ENCODE measurements at places on chromosomes 3 and 15. TPM values are rescaled to one million over a fixed set of nuclear protein-coding genes. Genes with fewer than 3 reads are reported as not detected.
A peak's percentile ranks its signal among the peaks of the same experiment; 100 is the strongest.

- no peak for DNase-seq
- no peaks in the 10 kb centered on the region for H3K27me3 ChIP-seq
- no peak overlapping the region for H3K27ac ChIP-seq
- no peak overlapping the region for H3K4me3 ChIP-seq
These were observed 51.1 kb downstream of the MAP2K5 start for GRCh38 chr15:67593562-67593961.

DNA sequence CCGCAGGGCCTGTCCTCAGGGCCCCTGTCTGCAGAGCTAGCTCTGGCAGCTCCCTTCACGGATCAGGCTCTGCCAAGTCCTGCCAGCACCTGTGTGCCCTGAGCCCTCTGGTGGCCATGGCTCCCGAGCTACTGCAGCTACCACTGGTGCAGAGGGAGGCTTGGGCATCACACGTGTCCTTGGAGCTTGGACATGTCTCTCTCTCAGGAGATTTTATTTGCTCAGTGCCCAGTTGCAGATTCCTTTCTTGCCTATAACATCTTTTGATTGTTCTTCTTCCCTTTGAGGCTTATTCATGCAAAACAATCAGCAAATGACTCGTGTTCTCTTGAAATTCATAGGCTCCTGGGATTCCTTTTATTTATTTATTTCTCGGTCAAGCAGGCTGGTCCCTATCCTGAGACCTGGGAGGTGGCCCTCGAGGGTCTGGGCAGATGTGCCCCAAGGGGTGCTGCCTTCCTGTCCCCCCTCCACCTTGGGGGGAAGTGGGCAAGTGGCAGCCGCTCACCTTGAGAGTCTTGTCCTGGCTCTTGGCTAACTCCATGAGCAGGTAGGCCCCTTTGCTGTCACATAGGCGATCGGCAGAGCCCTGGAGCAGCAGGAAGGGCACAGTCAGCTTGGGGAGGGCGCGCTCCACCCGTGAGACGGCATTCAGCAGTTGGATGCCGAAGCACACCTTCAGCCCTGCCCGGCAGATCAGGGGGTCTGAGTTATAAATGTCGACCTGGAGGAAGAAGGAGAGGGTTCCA, 21.9 kb downstream of the ABTB1 start:
- peaks cover 59% of the 10 kb centered on the region for H3K4me1 ChIP-seq
- no peak overlapping the region for H3K4me3 ChIP-seq
- peaks cover 2% of the 10 kb centered on the region for H3K27me3 ChIP-seq
- H3K27ac ChIP-seq: no peak overlapping the region

DNA sequence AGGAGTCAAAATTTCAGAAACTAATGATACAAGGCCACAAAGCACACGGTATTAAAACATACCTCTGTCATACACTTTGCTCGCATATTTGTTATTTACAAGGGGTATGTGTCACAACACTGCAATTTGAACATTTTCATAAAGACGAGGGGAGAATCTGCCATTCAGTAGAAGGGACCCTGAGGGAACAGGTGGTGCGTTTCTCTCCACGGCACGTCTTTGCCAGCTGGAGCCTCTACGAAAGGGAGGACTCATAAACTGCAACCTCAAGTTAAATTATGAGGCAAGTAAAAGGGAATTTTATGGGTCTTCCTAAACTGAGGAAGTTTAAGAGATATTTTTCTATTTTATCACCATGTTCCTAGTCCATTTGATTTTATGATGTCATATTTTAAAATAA, 19.1 kb downstream of the ATP10A start:
- no peak overlapping the region for H3K4me3 ChIP-seq
- peaks cover 17% of the 10 kb centered on the region for H3K4me1 ChIP-seq
- no peak overlapping the region for H3K27ac ChIP-seq
- no peaks in the 10 kb centered on the region for H3K27me3 ChIP-seq

SLC15A2 gene
- total RNA-seq: 24.2 TPM

DNA sequence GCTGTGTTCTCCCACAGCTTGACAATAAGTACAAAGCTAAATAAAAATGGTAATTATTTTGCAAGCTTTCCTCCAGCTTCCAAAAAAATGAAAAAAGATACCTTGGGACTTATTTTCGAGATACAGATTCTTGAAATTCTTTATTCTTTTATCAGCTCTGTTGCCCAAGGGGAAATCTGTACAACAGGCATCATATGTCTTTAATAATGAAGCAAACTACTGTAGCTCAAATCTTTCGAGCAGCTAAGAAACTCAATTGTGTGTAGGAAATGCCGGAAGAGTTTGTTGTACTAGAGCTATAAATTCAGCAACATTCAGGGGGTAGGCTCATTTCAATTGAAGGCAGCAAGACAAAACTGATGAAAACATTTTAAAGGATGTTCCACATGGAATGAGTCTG, 297.7 kb downstream of the GBE1 start:
- no peaks in the 10 kb centered on the region for H3K27me3 ChIP-seq
- H3K27ac ChIP-seq: no peak overlapping the region
- no peaks in the 10 kb centered on the region for H3K4me1 ChIP-seq
- DNase-seq: no peak
- no peak overlapping the region for H3K4me3 ChIP-seq
- H3K36me3 ChIP-seq: no peaks in the 10 kb centered on the region

RGMA gene
- total RNA-seq: 31.5 TPM

GRCh38 chr15:85766001-85766831, 28.5 kb downstream of the KLHL25 start:
- H3K4me1 ChIP-seq: peaks cover 99% of the 10 kb centered on the region
- DNase-seq: peak; percentile 77
- H3K36me3 ChIP-seq: peaks cover 64% of the 10 kb centered on the region
- peak overlapping the region; percentile 5 for H3K4me3 ChIP-seq
- H3K27ac ChIP-seq: peak overlapping the region; percentile 72

GRCh38 chr3:105816833-105817232, 52.0 kb downstream of the CBLB start:
- no peak overlapping the region for H3K4me3 ChIP-seq
- H3K27ac ChIP-seq: no peak overlapping the region
- DNase-seq: no peak
- no peaks in the 10 kb centered on the region for H3K27me3 ChIP-seq
- no peaks in the 10 kb centered on the region for H3K36me3 ChIP-seq
- H3K4me1 ChIP-seq: no peaks in the 10 kb centered on the region

- no peaks in the 10 kb centered on the region for H3K36me3 ChIP-seq
- H3K4me1 ChIP-seq: peaks cover 6% of the 10 kb centered on the region
- H3K4me3 ChIP-seq: no peak overlapping the region
- H3K27ac ChIP-seq: peak overlapping the region; percentile 70
- no peaks in the 10 kb centered on the region for H3K27me3 ChIP-seq
These were observed 123.0 kb upstream of the SPRED1 start for GRCh38 chr15:38129531-38130204.

SLC28A2 gene
- not detected for total RNA-seq

DNA sequence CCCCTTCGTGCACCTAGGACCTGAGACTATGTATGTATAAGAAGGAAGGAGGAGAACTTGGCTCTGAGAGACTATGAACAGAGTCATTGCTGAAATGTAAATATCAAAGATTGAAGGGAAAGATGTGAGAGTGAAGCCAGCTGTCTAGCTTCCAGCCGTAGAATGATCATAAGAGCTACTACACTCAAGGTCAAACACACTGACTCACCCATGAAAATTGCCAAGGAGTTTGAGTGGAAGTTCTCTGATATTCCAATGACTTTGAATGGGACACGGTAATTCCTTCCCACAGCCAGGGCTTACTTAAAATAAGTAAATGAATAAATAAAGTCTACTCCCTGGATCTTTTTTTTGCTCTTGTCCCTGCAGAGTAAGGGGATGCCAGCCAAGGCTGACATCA, 398.9 kb upstream of the TPRG1 start:
- no peaks in the 10 kb centered on the region for H3K4me1 ChIP-seq
- DNase-seq: no peak
- no peaks in the 10 kb centered on the region for H3K36me3 ChIP-seq

- H3K36me3 ChIP-seq: no peaks in the 10 kb centered on the region
- H3K4me1 ChIP-seq: peaks cover 4% of the 10 kb centered on the region
- H3K27ac ChIP-seq: no peak overlapping the region
- no peak for DNase-seq
These were observed 876 bp upstream of the ZNF385D start for GRCh38 chr3:21751886-21752285.

PATL2 gene
- 0.72 TPM for total RNA-seq

- H3K27me3 ChIP-seq: no peaks in the 10 kb centered on the region
- H3K27ac ChIP-seq: peak overlapping the region; percentile 33
- DNase-seq: no peak
- H3K4me1 ChIP-seq: peaks cover 13% of the 10 kb centered on the region
- H3K36me3 ChIP-seq: no peaks in the 10 kb centered on the region
These were observed 21.5 kb upstream of the USP3 start for GRCh38 chr15:63482874-63483323.

SERPINI2 gene
- 5.7 TPM for total RNA-seq

LDHAL6B gene
- not detected for total RNA-seq

DNA sequence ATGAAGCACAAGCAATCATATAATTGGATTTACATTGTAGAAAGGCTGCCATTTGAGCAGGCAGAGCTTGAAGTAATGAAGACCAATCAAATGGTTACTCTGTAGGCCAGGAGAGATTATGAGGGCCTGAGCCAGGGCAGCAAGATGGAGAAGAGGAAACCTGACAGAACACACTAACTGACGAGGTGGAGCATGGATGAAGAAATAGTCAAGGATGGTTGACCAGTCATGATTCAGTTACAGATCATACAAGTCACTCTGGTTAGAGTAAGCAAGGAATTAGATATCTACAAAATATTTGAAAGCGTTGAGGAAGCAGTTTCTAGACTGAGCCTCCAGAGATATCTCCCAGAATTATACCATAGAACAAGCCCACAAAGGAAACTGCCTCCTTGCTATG, 101.8 kb upstream of the THSD4 start:
- no peaks in the 10 kb centered on the region for H3K27me3 ChIP-seq
- peaks cover 2% of the 10 kb centered on the region for H3K36me3 ChIP-seq
- H3K4me1 ChIP-seq: no peaks in the 10 kb centered on the region
- no peak overlapping the region for H3K27ac ChIP-seq

CCDC33 gene
- 0.99 TPM for total RNA-seq

- H3K27ac ChIP-seq: no peak overlapping the region
- H3K27me3 ChIP-seq: no peaks in the 10 kb centered on the region
- no peaks in the 10 kb centered on the region for H3K4me1 ChIP-seq
These were observed 40.5 kb downstream of the MYLK start for GRCh38 chr3:123843668-123844067.

DNA sequence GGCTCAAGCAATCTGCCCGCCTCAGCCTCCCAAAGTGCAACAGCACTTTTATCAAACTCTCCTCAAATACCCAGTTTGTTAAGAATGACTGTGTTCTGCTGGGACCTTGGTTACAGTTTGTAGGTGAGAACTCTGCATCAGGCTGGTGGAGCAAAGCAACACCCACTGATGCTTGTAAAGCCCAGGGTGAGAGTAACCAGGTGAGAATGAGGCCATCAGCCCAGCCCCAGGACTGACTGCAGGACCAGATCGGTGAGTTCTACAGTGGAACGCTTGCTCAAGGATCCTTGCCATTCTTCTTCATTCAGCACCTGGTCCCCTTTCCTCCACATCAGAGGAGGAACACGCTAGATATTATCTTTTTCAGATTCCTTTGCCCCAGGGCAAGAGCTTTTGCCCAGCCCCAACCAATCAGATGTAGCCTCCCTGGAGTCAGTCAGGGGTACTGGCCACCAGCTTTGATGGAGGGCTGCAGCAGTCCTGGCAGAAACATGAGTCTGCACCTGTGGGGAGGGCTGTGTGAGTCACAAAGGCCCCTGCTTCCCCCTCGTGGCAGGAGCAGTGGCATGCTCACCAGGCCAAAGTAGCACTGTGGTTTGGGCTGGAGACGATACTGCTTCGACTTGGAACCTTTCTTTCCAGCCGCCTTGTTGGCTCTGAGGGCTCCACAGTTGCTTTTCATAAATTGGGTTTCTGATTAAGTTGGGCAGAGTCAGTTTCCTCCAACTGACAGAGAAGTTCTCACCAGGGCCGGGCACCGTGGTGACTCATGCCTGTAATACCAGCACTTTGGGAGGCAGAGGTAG, 3.5 kb upstream of the SHISA5 start:
- H3K4me1 ChIP-seq: peaks cover 27% of the 10 kb centered on the region
- H3K4me3 ChIP-seq: no peak overlapping the region
- no peaks in the 10 kb centered on the region for H3K36me3 ChIP-seq
- H3K27ac ChIP-seq: no peak overlapping the region
- DNase-seq: no peak

CKMT1B gene
- total RNA-seq: 17.7 TPM

DNA sequence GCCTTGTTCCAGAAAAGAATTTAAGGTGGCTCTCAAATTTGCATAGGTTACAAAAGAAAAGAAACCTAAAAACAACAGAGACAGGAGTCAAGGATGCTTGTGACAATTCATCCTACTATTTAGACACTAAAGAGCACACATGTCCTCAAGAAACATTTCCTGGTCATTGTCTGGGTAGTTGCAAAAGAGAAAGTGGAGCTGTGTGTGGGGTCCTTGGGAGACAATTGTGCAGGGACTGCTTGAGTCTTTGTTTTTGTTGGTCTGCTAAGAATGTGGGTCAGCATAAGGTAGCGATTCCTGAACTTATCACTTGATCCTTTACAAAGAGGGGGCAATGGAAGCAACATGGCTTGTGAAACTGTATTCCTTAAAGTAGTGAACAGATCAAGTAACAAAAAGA, 185.3 kb downstream of the KCNAB1 start:
- H3K4me1 ChIP-seq: no peaks in the 10 kb centered on the region
- no peak overlapping the region for H3K27ac ChIP-seq
- DNase-seq: no peak
- no peaks in the 10 kb centered on the region for H3K36me3 ChIP-seq
- no peaks in the 10 kb centered on the region for H3K27me3 ChIP-seq

SEC22A gene
- 60.6 TPM for total RNA-seq
